ENCODE measurements at places on chromosomes 12 and 14. TPM values are rescaled to one million over a fixed set of nuclear protein-coding genes. Genes with fewer than 3 reads are reported as not detected.

The NKX2-1 gene
- not detected for total RNA-seq

The CIROP gene
- total RNA-seq = not detected

The KRT77 gene
- total RNA-seq = not detected

The RPGRIP1 gene
- total RNA-seq = not detected

Measured in cardiac atrium fibroblast (primary cell).